ENCODE measurements at places on chromosomes 1 and 21.

DNA sequence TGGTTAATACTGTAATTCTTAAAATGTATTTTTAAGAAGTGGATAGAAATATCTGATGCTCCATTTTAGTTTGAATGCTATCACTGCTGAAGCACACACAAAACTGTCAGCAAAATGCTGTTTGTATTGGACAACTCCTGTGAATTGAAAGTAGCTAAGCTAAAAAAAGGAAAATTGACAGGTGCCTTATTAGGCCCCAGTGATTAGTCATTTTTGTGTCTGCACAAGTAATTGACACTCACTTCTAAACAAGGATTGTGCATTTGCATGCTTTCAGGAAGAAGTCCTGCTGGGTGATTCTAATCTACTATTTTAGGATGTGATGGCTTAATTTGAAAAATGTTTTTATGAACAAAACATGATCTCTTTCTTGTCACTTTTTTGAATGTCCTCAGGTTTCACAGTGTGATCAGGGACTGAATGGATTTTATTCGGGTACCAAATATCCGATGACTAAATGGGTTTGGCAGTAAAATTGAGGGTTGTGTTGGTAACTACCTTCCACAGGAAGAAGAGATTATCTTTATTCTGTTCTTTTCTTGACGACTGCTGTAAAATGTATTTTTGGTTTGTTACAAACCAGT is 13.0 kb upstream of the MAP3K7CL start:
- no peak for DNase-seq

GRCh38 chr1:223609977-223610376 is 55.5 kb downstream of the CAPN8 start:
- no peak for DNase-seq

- no peak for DNase-seq
Observed at GRCh38 chr1:55089683-55090082, 50.3 kb downstream of the PCSK9 start.

GRCh38 chr1:53026254-53026653 is 35.8 kb upstream of the PODN start:
- no peak for DNase-seq

DNA sequence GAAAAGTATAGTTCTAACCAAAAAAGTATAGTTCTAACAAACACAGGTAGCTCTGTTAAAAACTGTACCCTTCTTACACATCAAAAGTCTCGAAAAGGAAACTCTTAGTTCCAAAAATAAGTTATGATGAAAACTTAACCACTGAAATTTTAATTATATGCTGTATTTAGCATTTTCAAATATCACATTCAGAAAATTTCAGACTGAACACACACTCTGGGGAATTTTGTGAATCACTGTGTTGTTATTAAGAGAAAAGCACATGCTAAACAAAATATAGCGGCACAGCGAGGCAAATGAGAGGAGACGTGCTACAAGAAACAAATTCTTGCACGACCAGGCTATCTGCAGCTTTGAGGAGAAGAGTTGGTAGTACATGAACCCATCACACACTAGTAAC is 30.4 kb downstream of the VAV3 start:
- no peak for DNase-seq

DNA sequence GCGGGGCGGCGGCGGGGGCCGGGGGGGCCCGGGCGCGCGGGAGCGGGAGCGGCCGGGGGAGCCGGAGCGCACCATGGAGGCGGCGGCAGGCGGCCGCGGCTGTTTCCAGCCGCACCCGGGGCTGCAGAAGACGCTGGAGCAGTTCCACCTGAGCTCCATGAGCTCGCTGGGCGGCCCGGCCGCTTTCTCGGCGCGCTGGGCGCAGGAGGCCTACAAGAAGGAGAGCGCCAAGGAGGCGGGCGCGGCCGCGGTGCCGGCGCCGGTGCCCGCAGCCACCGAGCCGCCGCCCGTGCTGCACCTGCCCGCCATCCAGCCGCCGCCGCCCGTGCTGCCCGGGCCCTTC is 546 bp downstream of the SKI start:
- DNase-seq = peak; percentile 53

- DNase-seq = peak; percentile 96
Observed at GRCh38 chr1:66758241-66758755, 6.0 kb downstream of the DYNLT5 start.

- DNase-seq = no peak
Observed at GRCh38 chr1:151799179-151800022, 5.8 kb downstream of the LINGO4 start.

DNA sequence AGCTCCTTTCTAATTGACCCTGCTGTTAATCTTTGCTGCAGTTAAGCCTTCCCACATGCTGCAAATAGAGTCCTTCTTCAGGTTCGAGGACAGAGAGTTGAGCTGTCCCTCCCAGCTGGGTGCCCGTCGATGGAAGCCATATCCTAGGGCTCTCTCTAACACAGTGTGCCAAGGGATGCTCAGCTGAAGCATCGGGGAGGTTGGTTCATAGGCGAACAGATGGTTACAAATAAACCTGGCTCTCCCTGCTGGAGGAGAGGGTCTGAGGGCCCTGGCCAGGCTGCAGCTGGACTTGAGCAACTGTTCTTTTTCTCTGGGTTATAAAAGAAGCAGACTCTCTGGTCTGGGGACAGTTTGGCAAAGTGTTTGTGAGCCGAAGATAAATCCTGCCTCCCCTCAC is 120.3 kb upstream of the C8B start:
- DNase-seq = no peak

GRCh38 chr1:33176362-33176850 is 5.4 kb downstream of the TRIM62 start:
- no peak for DNase-seq

DNA sequence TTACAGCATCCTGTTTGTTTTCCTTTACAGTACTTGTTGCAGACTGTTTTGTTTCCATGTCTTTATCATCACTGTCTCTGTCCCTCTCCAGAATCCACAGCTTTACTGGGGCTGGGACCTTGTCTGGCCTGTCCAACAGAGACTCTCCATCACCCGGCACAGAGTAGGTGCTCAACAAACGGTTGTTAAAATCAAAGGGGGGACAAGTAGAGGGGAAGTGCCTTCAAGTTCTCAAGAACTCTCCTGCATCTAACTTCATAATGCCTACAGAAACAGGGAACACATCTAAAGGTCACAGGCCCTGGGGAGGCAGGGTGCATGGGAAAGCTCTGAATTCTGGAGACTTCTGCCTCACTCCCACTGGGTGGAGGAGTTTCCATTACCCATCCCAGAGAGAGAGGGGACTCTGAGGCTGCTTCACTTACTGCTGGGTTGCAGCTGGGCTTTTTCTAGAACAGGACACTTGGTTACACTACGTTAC is 2.3 kb upstream of the ECE1 start:
- DNase-seq = no peak

- peak; percentile 68 for DNase-seq
Observed at GRCh38 chr1:55337801-55338447, 122.8 kb upstream of the USP24 start.

GRCh38 chr1:167532375-167532774 is 14.0 kb upstream of the CD247 start:
- DNase-seq = no peak
